ENCODE measurements at places on chromosomes 12 and 14. TPM values are rescaled to one million over a fixed set of nuclear protein-coding genes. Genes with fewer than 3 reads are reported as not detected.

The LRP1-AS gene
- total RNA-seq, result not detected

GRCh38 chr14:102344485-102344884 is 18.2 kb downstream of the CINP start:
- H3K27ac ChIP-seq, result no peak overlapping the region
- H3K4me1 ChIP-seq, result no peaks in the 10 kb centered on the region
- no peak for DNase-seq

- no peak for DNase-seq
- no peak overlapping the region for H3K4me3 ChIP-seq
- no peaks in the 10 kb centered on the region for H3K36me3 ChIP-seq
- H3K27ac ChIP-seq, result no peak overlapping the region
These were observed 83.6 kb upstream of the DIO3 start for GRCh38 chr14:101477648-101478047.

DNA sequence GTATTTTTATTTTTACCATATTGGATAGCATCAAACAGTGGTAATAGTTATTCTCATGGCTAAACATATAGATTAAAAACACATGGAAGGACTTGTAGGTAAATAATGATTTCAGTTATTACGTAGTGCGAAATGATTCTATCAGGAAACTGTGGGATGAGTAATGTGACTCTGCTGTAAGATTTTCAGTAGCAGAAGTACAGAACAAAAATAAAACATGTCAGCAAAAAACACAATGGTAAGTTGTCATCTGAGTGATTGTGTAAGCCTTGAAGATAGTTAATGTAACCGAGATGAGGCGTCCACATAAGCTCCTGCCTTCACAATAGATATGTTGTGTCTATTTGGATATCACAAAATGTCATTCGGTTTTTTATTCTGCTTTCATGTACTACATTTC is 99.8 kb downstream of the BORCS5 start:
- DNase-seq, result no peak
- H3K4me1 ChIP-seq, result no peaks in the 10 kb centered on the region
- H3K27ac ChIP-seq, result no peak overlapping the region
- no peaks in the 10 kb centered on the region for H3K36me3 ChIP-seq
- no peaks in the 10 kb centered on the region for H3K27me3 ChIP-seq

DNA sequence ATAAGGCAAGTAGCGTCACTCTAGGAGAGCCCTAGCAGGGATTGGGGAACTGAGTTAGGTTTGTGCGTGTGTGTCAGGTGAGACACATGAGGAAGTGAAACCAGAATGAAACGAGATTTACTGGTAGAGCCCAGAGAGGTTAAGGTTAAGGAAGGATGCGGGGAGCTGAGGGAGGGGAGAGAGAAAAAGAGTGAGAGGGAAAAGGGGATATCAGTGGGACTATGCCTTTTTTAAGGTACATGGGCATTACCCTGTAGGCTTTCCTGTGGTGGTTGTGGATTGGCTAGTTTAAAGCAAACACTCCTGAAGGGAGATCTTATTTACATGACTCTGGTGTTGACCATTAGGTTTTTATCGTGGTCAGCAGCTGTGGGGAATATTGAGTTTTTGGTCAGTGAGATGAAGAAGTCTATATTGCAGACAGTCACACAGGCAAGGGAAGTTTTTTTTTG is 13.9 kb downstream of the ZDHHC17 start:
- DNase-seq, result no peak
- no peak overlapping the region for H3K4me3 ChIP-seq
- H3K27me3 ChIP-seq, result no peaks in the 10 kb centered on the region
- H3K4me1 ChIP-seq, result peaks cover 7% of the 10 kb centered on the region

DNA sequence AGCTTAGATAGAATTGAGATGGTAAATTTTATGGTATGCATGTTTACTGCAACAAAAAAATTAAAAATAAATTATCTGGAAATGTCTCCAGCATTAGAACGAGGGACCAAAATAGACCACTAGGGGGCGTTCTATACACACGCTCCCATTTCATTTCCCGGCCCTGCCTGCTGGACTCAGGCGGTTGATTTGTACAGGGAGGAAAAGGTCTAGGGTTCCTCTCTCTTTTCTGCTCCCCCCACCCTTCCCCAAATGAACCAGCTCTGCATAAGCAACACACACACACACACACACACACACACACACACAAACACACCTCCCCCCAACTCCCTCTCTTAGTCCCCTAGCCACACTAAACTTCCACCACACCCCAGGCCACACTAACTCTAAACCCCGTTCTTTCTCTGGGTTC is 7.8 kb upstream of the DTX1 start:
- no peak for DNase-seq
- H3K36me3 ChIP-seq, result no peaks in the 10 kb centered on the region
- H3K4me3 ChIP-seq, result no peak overlapping the region
- H3K4me1 ChIP-seq, result no peaks in the 10 kb centered on the region
- peaks cover 76% of the 10 kb centered on the region for H3K27me3 ChIP-seq
- H3K27ac ChIP-seq, result no peak overlapping the region

The ALX1 gene
- total RNA-seq, result not detected

DNA sequence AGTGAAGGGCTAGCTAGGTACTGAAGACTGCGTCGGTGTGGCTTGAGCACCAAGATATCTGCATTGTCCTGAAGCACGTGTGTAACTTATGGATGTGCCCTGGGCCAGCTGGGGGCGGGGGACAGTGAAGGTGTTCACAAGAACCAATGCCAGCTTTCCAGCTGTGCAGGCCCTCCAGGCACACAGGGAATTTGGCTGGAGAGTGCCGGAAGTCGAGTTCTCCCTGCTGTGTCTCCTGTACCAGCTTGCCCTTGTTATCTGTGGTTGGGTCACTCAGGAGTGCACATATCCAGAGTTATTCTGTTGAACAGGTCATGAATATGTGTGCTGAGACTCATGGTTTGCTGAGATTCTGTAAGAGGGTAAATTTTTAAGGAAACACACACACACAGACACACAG is 75.9 kb upstream of the CRY1 start:
- no peaks in the 10 kb centered on the region for H3K36me3 ChIP-seq
- no peaks in the 10 kb centered on the region for H3K27me3 ChIP-seq
- no peak overlapping the region for H3K27ac ChIP-seq
- no peak for DNase-seq
- no peak overlapping the region for H3K4me3 ChIP-seq
- H3K4me1 ChIP-seq, result peaks cover 11% of the 10 kb centered on the region

- no peaks in the 10 kb centered on the region for H3K4me1 ChIP-seq
- H3K27ac ChIP-seq, result no peak overlapping the region
- H3K36me3 ChIP-seq, result no peaks in the 10 kb centered on the region
- DNase-seq, result no peak
- no peaks in the 10 kb centered on the region for H3K27me3 ChIP-seq
These were observed 74.6 kb downstream of the AKAP6 start for GRCh38 chr14:32403688-32404087.

DNA sequence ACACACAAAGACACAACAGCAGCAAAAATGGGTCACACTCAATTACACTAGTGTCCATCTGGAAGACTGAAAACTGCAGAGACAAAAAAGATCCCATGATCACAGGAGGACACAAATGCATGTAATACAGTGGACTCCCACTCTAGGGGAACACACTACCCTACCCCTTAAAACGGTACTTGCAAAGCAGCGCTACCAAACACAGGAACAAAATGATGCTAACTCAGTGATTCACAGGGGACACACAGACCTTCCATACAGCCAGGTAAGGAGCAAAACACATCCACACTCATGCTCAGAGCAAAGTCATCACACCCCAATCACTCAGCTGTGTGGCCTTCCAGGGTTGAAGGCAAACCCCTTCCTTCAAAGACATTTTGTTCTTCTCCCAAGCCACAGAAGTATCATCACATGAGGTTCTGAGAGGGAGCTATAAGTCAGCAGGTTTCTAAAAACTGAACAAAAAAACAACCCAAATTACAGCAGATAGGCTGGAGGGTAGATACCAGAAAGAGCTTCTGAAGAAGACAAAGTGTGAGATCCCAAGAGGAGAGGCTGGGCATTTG is 14.8 kb downstream of the SMUG1 start:
- H3K27ac ChIP-seq, result no peak overlapping the region
- H3K27me3 ChIP-seq, result no peaks in the 10 kb centered on the region
- peak overlapping the region; percentile 44 for H3K4me3 ChIP-seq

DNA sequence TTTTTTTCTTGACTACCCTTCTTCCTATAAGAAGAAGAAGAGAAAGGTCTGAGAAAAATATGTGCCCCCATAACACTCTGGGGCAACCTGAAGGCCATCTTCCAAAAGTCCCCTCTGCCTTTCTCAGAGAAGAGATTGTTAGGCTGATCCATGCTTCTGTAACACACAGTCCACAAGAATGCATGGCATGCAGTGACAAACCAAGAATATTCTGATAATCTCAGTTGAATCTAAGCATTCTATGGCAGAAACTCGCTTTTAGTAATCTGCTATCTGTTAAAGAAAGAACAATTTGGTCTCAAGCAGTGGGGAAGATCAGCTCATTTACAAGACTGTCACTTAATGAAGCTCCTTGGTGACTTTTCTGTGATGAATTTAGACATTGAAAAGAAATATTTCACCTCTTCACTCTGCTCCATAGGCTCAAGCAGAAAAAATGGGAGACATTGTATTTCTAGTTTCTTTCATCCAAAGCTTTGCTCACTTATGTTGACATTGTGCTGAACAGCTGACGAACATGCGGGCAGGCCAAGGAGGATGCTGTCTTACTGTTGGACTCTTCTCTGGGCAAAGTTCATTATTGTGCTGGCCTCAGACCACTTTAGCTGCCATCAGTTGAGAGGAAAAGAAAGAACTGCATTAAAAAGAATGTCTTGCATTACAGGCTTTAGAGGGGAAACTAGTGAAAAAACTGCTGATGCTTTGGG is 957.1 kb downstream of the DIO2 start:
- no peak for DNase-seq
- H3K4me3 ChIP-seq, result no peak overlapping the region
- H3K36me3 ChIP-seq, result no peaks in the 10 kb centered on the region
- no peaks in the 10 kb centered on the region for H3K4me1 ChIP-seq
- H3K27ac ChIP-seq, result no peak overlapping the region

- no peak overlapping the region for H3K4me3 ChIP-seq
- peaks cover 26% of the 10 kb centered on the region for H3K4me1 ChIP-seq
- H3K36me3 ChIP-seq, result no peaks in the 10 kb centered on the region
- peak overlapping the region; percentile 35 for H3K27ac ChIP-seq
- DNase-seq, result no peak
These were observed 18.5 kb upstream of the KRT80 start for GRCh38 chr12:52210186-52210924.

- no peaks in the 10 kb centered on the region for H3K27me3 ChIP-seq
- H3K4me3 ChIP-seq, result no peak overlapping the region
- H3K4me1 ChIP-seq, result no peaks in the 10 kb centered on the region
- no peaks in the 10 kb centered on the region for H3K36me3 ChIP-seq
- DNase-seq, result no peak
These were observed 67.8 kb upstream of the EGLN3 start for GRCh38 chr14:34018564-34019244.

GRCh38 chr14:88910386-88910785 is 85.9 kb downstream of the TTC8 start:
- no peak overlapping the region for H3K27ac ChIP-seq
- no peak for DNase-seq

- no peak for DNase-seq
- peaks cover 6% of the 10 kb centered on the region for H3K4me1 ChIP-seq
- H3K27me3 ChIP-seq, result no peaks in the 10 kb centered on the region
- H3K4me3 ChIP-seq, result no peak overlapping the region
These were observed 2.9 kb downstream of the VCPKMT start for GRCh38 chr14:50113381-50114035.

GRCh38 chr12:11819643-11820042 is 170.2 kb downstream of the ETV6 start:
- no peaks in the 10 kb centered on the region for H3K36me3 ChIP-seq
- no peaks in the 10 kb centered on the region for H3K27me3 ChIP-seq
- no peak overlapping the region for H3K27ac ChIP-seq

- H3K4me3 ChIP-seq, result no peak overlapping the region
- H3K4me1 ChIP-seq, result no peaks in the 10 kb centered on the region
- no peaks in the 10 kb centered on the region for H3K36me3 ChIP-seq
- DNase-seq, result no peak
- H3K27ac ChIP-seq, result no peak overlapping the region
These were observed 6.6 kb upstream of the KLRD1 start for GRCh38 chr12:10301103-10301502.

The PLEKHD1 gene
- not detected for total RNA-seq

DNA sequence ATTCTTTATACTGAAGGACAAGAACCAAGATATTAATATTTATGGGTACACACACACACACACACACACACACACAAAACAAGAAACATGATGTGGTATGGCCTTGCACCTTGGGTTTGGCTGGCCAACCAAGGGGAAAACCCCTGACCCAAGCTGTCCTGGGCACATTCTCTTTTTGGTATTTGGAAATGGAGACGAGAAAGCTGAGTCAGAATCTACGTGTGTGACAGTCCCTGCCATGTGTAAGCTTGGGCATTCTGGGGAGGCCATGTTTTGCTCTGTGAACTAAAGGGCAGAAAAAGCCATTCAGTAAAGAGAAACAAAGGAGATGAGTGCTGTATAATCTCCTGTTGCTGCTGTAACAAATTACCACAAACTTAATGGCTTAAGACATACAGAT is 35.6 kb downstream of the PTGER2 start:
- no peak overlapping the region for H3K27ac ChIP-seq
- H3K4me1 ChIP-seq, result no peaks in the 10 kb centered on the region
- DNase-seq, result no peak
- no peaks in the 10 kb centered on the region for H3K36me3 ChIP-seq
- no peaks in the 10 kb centered on the region for H3K27me3 ChIP-seq
- H3K4me3 ChIP-seq, result no peak overlapping the region

GRCh38 chr14:26896447-26896846 is 298.6 kb upstream of the NOVA1 start:
- no peaks in the 10 kb centered on the region for H3K36me3 ChIP-seq
- no peak overlapping the region for H3K4me3 ChIP-seq
- no peaks in the 10 kb centered on the region for H3K27me3 ChIP-seq
- no peak for DNase-seq

The NPFF gene
- total RNA-seq, result 0.70 TPM

GRCh38 chr14:81453166-81453766 is 53.1 kb upstream of the STON2 start:
- no peak overlapping the region for H3K27ac ChIP-seq
- H3K4me3 ChIP-seq, result no peak overlapping the region
- no peaks in the 10 kb centered on the region for H3K36me3 ChIP-seq
- H3K4me1 ChIP-seq, result peaks cover 15% of the 10 kb centered on the region

DNA sequence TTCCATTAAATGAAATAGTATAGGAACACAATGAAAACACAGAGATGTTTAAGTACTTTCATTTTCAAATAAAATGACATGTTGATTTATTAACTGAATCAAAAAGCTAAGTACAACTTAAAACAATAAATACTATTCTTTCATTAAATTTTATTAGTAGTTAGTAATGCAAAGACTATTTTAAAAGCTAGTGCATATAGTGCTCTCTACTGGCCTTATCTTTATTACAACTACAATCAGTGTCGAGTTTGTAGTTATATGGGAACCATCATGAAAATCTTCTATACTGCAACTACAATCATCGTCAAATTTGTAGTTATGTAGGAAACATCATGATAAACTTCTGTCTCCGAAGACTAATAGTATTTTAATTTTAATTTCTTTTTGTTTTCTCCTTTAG is 8.9 kb upstream of the LIN7A start:
- H3K4me1 ChIP-seq, result no peaks in the 10 kb centered on the region
- H3K27me3 ChIP-seq, result no peaks in the 10 kb centered on the region
- H3K36me3 ChIP-seq, result no peaks in the 10 kb centered on the region
- no peak overlapping the region for H3K27ac ChIP-seq
- no peak overlapping the region for H3K4me3 ChIP-seq
